ENCODE measurements at places on chromosomes 11 and 22.

DNA sequence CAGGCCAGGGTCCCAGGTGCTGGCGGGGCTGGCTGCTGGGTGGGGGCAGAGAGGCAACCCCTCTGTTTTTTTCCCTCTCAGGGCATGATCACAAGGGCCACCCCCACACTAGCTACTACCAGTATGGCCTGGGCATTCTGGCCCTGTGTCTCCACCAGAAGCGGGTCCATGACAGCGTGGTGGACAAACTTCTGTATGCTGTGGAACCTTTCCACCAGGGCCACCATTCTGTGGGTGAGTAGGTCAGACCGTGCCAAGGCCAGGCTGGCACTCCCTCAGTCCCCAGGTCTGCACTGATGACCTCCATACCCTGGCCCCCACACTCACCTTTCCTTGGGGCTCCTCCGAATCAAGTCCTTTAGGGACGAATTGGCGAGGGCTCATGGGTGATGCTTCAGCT lies 7.3 kb downstream of the TCN2 start:
- DNase-seq: no peak

- peak; percentile 34 for DNase-seq
These were observed 27.3 kb downstream of the BDNF start for GRCh38 chr11:27672836-27673464.

- no peak for DNase-seq
These were observed 34.1 kb downstream of the LIF start for GRCh38 chr22:30212363-30212995.

GRCh38 chr11:39804271-39804670 lies 1655.2 kb downstream of the LRRC4C start:
- DNase-seq: no peak

GRCh38 chr11:107741044-107741823 lies 29.4 kb upstream of the SLN start:
- no peak for DNase-seq

DNA sequence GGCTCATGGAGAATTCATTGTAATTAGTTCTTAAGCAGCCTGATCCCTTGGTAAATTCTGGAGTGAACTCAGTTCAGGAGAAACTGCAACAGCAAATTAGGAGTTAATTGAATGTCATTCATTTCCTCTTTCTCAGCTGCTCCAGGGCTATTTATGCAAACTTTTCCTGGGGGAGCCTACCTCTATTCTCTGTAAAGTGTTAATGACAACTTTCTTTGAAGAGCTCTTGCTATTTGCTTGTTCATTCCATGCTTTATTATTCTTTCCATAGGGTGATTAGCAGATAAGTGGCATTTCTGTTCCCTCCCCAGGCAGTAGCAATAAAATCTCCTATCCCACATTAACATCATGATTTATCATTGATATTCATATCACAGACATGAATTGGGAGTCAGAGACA lies 267.6 kb upstream of the DDI1 start:
- no peak for DNase-seq

DNA sequence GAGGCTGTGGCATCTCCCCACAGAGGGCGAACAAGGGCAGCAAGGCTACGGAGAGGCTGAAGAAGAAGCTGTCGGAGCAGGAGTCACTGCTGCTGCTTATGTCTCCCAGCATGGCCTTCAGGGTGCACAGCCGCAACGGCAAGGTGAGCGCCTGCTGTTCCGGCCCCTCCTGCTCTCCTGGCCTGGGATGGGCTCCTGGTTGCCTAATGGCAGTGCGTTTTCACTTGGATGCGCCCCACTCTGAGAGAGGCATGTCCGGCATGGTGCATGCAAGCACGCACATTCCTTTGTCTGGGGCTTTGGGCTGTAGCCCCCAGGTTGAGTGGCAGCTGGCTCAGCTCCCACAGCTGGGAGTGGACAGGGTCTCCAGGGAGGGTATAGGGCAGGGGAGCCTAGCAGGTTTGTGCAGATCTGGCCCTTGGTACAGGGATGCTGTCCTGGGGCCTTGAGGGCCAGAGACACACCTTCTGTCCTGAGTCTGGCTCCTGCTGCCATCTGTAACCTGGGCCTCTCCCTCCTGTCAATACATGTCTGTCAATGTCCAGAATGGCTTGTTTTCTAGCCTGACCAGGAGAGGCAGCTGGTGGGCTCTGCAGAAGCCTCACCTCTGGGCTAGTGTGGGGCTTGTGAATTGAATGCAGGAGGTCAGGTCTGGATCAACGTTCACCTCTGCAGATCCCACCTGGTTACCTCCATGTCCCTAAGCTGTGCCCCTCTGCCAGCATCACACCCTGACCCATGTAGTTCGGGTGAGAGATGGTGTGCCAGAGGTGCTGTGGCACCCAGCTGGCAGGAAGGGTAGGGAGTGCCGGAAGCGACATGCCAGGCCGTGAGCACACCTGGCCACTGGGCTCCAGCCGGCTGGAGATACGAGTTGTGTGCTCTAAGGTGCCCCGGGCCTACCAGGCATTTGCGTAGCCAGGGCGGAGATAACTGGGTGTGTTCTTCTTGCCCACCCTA lies 107.1 kb downstream of the BCR start:
- DNase-seq: no peak

- no peak for DNase-seq
These were observed 444.4 kb downstream of the BUD13 start for GRCh38 chr11:116328391-116328790.

GRCh38 chr11:3050386-3051195 lies 6.6 kb downstream of the CARS1 start:
- DNase-seq: no peak

GRCh38 chr22:23576681-23577080 lies 3.4 kb downstream of the IGLL1 start:
- DNase-seq: no peak

DNA sequence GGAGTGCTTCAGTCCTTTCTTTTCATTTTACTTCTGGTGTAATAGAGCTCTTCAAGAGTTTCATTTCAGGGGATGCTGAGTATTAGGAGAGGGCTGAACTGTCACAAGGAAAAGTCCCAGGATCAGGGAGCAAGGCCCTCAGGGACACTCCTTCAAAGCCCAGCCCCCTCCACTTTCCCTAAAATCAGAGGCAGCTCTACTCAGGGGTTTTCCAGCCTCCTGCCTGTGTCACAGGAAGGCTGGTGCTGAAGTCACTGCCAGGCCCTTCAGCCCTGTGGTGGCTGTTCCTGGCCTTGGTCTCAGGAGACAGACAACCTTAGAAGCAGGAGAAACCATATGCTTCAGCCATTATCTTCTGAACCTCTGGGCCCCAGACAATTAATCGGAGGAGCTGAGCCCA lies 36.4 kb upstream of the KIRREL3 start:
- no peak for DNase-seq

DNA sequence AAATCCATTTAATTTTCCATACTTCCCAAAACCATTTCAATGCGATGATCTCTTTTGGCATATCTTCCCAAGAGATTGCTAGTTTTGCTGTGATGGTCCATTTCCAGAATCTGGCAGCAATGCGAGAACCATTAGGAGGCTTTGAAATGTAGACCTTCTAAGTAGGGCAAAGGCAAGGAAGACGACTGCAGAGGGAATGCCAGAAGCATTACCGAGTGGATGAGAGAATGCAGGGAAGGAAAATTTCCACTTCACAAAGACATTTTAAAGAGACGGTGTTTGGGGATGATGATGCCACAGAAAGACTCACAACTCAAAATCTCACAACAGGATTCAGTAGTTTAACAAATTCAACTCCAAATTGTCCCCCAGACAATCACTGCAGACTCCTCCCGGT lies 471 bp upstream of the CEP126 start:
- no peak for DNase-seq

- no peak for DNase-seq
These were observed 81.6 kb upstream of the SUSD2 start for GRCh38 chr22:24099666-24100065.

DNA sequence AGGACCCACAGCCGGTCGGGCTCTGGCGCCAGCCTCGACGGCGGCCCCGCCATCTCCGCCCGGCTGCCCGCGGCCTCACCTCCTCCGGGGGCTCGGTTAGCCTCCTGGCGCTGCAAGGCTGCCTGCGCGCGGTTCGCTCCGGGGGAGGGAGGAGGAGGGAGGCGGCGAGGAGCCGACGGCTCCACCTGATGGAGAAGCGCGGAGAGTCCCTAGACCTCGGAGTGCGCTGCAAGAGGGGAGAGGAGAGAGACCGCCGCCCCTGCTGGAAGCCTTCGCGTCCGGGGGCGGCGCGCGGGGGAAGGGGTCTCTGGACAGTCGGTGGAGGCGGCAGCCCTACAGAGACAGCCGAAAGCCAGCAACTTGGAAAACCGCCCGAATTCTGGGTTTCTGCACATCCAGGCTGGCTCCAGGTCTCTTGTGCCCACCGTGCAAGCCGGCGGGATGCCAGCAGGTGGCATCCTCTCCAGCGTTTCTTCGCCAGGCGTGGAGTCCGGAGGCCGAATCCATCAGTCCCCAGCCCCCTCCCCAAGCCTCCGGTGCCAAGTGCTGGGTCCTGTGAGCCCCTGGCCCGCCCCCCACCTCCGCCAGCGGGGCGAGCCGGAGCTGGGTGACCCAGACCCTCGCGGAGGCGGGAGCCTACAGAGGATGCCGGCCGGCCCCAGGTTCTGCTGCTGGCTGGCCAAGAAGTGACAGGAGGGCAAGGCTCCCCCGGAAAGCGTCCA lies 2.9 kb upstream of the KIRREL3 start:
- no peak for DNase-seq

DNA sequence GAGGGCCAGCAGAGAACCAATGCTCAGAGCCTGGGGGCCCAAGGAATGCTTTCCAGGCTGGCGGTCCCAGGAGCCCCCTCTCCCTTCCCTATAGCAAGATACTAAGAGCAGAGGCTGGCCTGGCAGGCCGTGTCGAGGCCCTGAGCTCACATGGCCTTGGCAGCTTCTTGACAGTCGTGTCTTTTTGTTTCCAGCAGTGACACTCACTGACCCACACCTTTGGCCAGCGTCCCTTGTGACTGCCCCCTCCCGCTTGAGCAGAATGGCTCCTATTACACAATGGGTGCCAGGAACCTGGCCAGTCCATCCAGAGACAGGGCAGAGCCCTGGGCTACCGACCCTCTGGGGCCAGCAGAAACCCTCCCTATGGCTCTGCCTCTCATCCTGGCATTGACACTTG lies 6.4 kb upstream of the CCND1 start:
- DNase-seq: no peak

GRCh38 chr11:60165538-60165937 lies 17.3 kb downstream of the MS4A6A start:
- no peak for DNase-seq

GRCh38 chr11:102946237-102946636 lies 9.3 kb downstream of the MMP13 start:
- DNase-seq: no peak

DNA sequence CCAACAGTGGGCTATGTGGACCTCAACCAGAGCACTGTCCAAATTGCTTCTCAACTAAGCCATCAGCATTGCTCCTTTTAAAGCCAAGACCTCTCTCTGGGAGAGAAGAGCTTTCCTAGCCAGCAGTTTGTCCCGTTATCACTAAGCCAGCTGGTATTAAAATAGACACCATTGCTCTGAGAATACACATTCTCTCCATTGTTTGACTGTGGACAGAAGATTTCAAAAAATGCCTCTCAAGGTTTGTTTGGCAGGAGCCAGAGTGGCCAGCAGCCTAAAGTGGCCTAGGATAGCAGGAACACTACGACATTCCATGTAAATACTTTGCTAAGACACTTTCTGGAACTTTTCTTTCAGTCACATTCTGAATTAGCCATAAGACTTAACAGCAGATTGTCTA lies 41.3 kb downstream of the EIF4ENIF1 start:
- no peak for DNase-seq

DNA sequence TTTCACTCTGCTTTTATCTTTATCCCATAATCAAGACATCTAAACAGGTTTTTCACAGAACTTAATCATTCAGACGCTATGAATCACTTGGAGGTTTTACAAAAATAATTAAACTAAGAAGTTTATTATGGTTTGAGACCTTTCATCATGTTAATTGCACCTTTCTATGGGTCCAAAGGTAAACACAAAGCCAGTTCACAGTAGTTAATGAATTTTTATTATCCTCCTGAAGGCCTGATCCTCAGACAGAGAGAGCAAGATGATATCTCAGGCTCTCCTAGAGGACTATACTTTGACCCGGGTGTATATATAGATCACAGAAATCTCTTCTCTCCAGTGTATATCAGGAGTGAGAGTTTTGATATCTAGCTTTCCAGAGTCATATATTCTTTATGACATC lies 1044.3 kb upstream of the RAG2 start:
- no peak for DNase-seq

GRCh38 chr11:78812513-78813293 lies 238.0 kb upstream of the NARS2 start:
- DNase-seq: no peak

Measured in NCI-H2107 (cell line).